ENCODE measurements at places on chromosomes 1 and 21.

GRCh38 chr21:33418691-33419090 lies 15.5 kb downstream of the IFNGR2 start:
- no peak for DNase-seq

DNA sequence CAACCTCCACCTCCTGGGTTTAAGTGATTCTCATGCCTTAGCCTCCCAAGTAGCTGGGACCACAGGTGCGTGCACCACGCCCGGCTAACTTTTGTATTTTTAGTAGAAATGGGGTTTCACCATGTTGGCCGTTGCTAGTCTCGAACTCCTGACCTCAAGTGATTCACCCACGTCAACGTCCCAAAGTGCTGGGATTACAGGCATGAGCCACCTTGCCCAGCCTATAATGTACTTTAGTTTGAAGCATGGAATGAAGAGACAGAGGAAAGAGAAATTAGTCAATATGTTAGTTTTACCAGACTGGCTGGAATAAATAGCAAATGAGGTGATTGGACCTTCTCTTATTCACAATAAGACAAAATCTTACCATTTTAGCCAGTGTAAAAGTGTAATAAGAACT lies 89.0 kb downstream of the GTF2B start:
- no peak for DNase-seq

- DNase-seq = no peak
Measured at GRCh38 chr21:38772646-38773045, 33.1 kb upstream of the ETS2 start.

GRCh38 chr1:109060707-109061106 lies 15.1 kb downstream of the TAF13 start:
- no peak for DNase-seq

DNA sequence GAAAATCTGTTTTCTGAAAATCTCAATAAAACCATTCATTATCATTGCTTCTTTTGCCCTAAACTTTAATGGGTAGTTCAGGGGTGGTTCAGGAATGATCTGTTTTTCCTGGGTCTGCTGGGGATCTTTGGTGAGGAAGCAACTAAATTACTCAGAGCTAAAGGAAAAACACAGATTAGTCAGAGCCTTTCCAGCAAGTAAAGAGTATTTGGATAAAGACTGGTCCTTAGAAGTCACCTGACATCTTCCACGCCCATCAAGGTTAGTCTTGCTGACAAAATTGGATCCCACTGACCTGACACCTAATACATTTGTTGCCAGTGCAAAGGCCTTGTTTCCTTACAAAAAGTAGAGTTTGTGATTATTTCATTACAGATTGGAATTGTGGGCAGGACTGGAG lies 24.2 kb downstream of the HSPA13 start:
- no peak for DNase-seq

All from large intestine (tissue), 12 donors.